ENCODE measurements at places on chromosomes 7 and 10. TPM values are rescaled to one million over a fixed set of nuclear protein-coding genes. Genes with fewer than 3 reads are reported as not detected.

SH2D4B gene
- polyA plus RNA-seq: not detected

PAX4 gene
- polyA plus RNA-seq: not detected

DGKB gene
- 2.1 TPM for polyA plus RNA-seq

ACTL6B gene
- polyA plus RNA-seq: 0.67 TPM

ETV1 gene
- 24.9 TPM for polyA plus RNA-seq

SNX10 gene
- 0.13 TPM for polyA plus RNA-seq

SYNPO2L gene
- 0.05 TPM for polyA plus RNA-seq

TBXAS1 gene
- 4.4 TPM for polyA plus RNA-seq

TRIM50 gene
- not detected for polyA plus RNA-seq

CRYGN gene
- polyA plus RNA-seq: not detected

OR6B1 gene
- not detected for polyA plus RNA-seq

ZNF22 gene
- polyA plus RNA-seq: 10.2 TPM

LOXL4 gene
- 1.4 TPM for polyA plus RNA-seq

HYAL4 gene
- polyA plus RNA-seq: not detected
